ENCODE measurements at places on chromosomes 7 and 10. TPM values are rescaled to one million over a fixed set of nuclear protein-coding genes. Genes with fewer than 3 reads are reported as not detected.
A peak's percentile ranks its signal among the peaks of the same experiment; 100 is the strongest.

SFTPA2 gene
- not detected for polyA plus RNA-seq

MBL2 gene
- not detected for polyA plus RNA-seq

BMPER gene
- polyA plus RNA-seq: not detected

CRYGN gene
- polyA plus RNA-seq: not detected

OR2A42 gene
- 0.13 TPM for polyA plus RNA-seq

FAM131B gene
- not detected for polyA plus RNA-seq

DMBT1 gene
- not detected for polyA plus RNA-seq

HOXA2 gene
- polyA plus RNA-seq: not detected

HTR7 gene
- 0.16 TPM for polyA plus RNA-seq

WNT16 gene
- 4.2 TPM for polyA plus RNA-seq

RBM20 gene
- polyA plus RNA-seq: not detected

HOXA10 gene
- polyA plus RNA-seq: not detected

NUPR2 gene
- not detected for polyA plus RNA-seq

ITPRID1 gene
- not detected for polyA plus RNA-seq

PRPS1L1 gene
- not detected for polyA plus RNA-seq

ATP6V0A4 gene
- not detected for polyA plus RNA-seq

- no peak for DNase-seq
Observed at GRCh38 chr7:70787286-70787685, 344.7 kb upstream of the GALNT17 start.

- DNase-seq: no peak
Observed at GRCh38 chr10:20265146-20265545, 448.9 kb downstream of the PLXDC2 start.

GRCh38 chr7:22667562-22668239 lies 59.3 kb upstream of the IL6 start:
- no peak for DNase-seq

DNA sequence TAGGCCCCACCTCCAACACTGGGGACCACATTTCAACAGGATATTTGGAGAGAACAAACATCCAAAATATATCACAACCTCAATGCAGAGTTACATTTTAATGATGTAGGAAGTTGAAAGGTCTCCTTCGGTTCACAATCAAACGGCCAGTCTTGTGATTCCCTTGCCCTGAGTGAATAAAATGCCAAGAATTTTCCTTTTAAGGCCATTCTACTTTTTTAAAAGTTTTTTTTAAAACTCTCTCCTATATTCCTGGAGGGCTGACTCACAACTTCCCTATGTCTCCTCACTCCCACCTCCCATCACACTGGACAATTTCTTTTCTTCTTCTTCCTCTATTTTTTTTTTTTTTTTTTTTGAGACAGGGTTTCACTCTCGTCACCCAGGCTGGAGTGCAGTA lies 693.6 kb upstream of the AUTS2 start:
- no peak for DNase-seq

GRCh38 chr7:1737956-1738355 lies 67.9 kb downstream of the ELFN1 start:
- DNase-seq: no peak

DNA sequence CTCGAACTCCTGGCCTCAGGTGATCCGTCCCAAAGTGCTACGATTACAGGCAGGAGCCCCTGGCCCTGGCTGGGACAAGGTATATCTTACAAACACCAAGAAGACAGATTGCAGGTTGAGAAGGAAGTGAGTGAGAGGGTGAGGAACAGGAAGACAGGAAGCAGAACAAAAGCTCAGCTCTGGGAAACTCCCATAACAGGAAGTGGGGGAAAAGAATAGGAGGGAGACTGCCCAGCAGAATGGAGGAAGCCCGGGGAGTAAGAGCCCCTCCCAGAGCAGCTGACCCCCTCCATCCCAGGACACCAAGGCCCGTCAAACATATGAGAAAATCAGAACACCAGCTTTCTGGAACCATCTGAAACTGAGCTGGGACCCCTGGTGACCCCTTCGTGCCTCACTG lies 2.9 kb downstream of the TECPR1 start:
- no peak for DNase-seq

GRCh38 chr7:75737856-75738603 lies 711 bp downstream of the HIP1 start:
- no peak for DNase-seq

- no peak for DNase-seq
Observed at GRCh38 chr10:125008689-125009638, 67.0 kb downstream of the ZRANB1 start.

- no peak for DNase-seq
Observed at GRCh38 chr10:5334196-5334880, 30.4 kb upstream of the UCN3 start.

- no peak for DNase-seq
Observed at GRCh38 chr10:60262647-60263126, 127.0 kb downstream of the ANK3 start.

DNA sequence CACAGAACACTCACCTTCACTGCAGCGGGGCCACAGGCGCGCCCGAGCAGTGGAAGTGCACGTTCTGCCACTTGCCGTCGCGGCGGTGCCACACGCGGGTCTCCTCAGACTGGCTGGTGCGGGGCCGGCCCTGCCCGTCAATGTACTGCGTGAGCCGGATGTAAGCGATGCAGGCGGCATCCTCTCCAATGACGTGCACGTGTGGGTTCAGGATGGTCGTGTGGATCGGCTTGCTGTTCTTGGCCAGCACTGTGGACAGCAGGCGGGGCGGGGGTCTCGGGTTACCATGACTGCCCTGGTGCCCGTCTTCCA lies 19.2 kb downstream of the YKT6 start:
- no peak for DNase-seq

DNA sequence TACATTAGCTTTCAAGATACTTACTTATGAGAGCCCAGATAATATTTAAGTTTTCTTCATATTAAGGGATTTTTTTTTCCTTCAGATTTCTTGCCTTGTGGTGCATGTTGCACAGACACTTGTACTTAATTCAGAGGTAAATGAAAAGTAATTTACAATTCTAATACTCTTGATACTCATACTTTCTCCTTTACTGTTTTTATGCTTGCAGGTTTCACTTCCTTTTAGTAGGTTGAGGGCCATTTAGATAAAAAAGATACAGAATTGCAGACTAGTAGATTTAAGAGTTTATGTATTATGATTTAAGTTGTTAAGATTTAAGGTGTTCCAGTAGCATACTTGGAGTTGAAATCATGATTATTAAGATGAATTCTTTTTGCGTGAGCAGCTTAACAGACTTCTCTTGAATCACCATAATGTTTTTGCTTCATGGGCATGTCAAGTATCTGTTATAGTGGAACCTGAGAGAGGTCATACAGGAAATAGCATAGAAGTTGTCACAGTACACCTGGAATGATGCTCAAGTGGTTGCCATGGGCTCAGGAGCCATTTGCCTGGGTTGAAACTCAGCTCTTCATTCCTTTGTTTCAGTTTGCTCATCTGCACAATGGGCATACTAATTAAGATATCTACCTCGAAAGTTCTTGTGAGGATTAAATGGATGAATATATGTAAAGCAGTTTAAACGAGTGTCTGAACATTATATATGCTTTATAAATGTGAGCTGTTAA lies 174.8 kb upstream of the PRPS1L1 start:
- DNase-seq: peak; percentile 50

DNA sequence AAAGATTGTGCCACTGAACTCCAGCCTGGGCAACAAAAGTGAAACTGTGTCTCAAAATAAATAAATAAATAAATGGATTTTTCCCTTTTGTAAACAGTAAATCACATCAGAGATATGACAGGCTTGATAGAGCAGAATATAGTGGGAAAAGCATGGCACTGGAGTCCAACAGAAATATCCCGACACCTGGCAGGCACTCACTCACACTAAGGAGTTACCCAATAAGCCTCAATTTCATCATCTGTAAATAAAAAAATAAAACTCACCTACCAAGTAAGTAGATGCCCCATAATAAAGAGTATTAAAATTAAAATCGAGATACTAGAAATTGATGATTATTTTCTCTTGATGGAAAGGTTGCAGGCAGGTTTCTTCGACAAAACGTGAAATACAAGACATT lies 1.7 kb downstream of the ATE1 start:
- DNase-seq: no peak

DNA sequence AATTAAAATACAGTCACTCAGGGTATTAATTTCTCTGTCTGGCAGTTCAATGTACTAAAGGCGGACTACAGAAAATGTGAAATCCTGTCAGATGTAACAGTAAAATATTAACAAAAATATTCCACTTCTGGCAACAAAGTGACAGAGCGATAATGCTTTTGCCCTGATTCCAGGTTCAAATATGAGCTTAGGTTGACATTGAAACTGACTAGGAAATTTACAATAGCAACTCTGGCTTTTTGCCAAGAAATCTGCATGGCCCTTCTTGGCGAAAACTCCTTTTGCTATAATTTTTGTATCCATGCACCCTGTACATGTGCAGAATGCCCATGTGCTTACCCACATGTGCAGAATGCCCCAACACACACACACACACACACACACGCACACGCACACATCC lies 552.2 kb downstream of the MDFIC start:
- no peak for DNase-seq

DNA sequence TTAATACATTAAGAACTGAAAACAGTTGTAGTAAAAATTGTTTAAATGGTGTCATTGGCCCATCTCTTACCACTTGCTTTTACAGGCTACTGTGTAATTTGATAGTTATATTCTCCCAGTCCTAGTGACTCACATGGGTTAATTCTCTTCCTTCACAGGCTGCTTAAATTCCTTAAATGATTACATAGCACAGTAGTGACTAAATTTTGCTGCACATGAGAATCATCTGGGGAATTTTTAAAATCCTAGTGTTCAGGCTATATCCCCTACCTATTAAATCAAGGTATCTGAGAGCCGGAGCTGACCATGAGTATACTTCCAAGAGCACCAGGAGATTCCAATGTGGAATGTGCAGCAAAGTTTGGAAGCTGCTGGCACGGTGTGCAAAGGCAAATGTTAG lies 45.3 kb upstream of the ZNF800 start:
- DNase-seq: no peak

- DNase-seq: no peak
Observed at GRCh38 chr10:118584181-118584954, 11.1 kb downstream of the PRLHR start.

- peak; percentile 69 for DNase-seq
Observed at GRCh38 chr7:102236592-102237287, 49.9 kb upstream of the SH2B2 start.

DNA sequence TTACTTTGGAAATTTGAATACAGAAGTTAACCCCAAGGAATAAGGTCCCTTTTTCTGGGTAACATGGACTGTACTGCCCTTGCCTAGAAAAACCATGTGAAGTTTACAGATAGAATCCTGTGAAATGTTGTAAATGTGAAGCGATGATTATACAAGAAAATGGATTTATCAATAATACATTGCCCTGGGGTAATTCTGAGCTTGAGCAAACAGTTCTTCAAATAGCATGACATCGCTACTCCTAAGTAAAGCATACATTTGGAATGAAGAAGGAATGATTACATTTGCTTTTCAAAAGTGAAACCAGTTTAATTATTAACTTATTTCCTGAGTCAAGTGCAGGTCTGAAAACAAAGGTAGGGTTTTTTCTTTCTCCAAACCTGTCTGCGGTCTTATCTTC lies 43.3 kb upstream of the FZD8 start:
- no peak for DNase-seq

- peak; percentile 46 for DNase-seq
Observed at GRCh38 chr10:22005763-22006162, 2.2 kb upstream of the DNAJC1 start.

DNA sequence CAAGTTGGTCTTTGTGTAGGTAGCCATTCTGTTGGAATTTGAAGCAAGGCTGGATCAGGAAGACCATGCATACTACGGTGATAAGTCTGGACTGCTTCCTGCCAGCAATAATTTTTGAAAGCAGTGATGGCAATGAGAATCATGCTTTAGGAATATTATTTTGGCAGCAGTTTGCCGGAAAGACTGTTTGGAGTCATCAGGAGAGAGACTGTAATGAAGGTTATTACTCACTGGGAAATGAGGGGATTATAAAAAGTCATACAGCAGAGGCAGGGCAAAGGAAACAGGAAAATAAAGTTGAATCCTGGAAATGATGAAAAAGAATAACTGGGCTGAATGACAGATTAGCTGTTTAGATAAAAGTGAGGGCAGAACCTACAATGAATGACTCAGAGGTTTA lies 1136.8 kb upstream of the AUTS2 start:
- DNase-seq: no peak

DNA sequence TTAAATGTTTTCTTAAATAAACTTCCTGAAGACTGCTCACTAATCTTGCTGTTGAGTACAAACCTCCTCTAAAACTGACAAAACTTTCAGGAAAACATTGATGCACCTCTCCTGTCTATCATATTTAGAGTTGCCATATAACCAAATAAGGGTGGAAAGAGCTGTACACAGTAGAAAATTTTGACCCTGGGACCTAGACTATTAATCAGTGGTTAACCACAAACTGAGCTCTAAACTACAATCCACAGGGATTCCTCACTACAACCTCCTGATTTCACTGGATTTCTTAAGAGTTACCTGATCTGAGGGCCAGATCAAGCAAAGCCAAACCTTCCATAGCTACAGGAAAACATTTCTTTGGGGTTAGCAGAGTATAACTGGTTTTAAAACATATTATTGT lies 39.9 kb upstream of the WNT16 start:
- no peak for DNase-seq

Measured in B cell (primary cell).